ENCODE measurements at places on chromosomes 11 and 22.

DNA sequence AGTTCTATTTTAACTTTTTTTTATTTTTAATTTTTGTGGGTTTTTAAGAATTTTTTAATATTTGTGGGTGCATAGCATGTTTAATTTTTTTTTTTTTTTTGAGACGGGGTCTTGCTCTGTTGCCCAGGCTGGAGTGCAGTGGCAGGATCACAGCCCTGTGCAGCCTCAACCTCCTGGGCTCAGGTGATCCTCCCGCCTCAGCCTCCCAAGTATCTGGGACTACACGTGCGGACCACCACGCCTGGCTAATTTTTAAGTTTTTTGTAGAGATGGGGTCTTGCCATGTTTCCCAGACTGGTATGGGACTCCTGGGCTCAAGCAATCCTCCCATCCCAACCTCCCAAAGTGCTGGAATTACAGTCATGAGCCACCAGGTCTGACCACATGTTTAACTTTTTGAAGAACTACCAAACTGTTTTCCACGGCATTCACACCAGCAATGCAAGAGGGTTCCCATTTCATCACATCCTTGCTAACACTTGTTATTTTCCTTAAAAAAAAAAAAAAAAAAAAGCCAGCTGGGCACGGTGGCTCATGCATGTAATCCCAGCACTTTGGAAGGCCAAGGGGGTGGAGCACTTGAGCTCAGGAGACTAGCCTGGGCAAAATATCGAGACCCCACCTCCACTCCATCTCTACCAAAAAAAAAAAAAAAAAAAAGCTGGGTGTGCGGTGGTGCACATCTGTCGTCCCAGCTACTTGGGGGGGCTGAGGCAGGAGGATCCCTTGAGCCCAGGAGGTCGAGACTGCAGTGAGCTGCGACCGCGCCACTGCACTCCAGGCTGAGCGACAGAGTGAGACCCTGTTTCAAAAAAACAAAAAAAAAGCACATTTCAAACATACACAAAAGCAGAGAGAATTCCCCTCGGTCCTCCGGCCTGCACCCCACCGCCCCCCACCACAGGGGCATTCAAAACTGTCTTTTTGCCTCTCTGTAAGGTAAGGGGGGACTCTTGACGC is 16.7 kb upstream of the TXNRD2 start:
- DNase-seq = no peak

DNA sequence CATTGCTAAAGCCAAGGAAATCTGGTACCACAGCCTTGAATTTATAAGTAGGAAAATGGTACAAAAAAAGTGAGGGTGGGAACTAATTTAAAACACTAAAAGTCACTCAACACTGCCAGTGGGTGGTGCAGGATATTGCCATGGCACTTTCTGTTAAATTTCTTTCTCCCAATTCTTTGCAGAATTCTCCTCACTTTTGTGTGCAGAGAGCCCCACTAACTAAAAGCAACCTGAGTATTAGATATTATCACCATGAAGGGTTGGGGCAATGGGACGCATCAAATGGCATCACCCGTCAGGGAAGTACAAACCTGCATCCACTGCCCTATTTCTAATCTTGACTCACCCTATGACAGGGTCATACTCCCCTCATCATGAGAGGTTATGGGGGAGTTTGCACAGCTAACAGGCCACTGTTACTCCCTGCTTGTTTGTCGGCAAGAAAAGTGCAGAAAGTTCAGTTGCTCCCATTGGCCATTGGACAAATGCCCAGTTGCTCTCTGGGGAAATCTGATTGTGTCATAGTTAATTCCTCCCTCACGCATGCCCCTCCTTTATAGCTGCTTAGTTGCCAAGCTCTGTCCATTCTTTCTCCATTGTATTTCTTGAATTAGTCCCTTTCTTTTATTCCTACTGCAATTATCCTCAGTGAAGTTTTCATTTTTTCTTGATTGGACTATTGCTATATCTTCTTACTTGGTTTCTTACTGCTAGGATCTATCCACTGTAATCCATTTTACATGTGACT is 93.8 kb upstream of the BLID start:
- DNase-seq = no peak

DNA sequence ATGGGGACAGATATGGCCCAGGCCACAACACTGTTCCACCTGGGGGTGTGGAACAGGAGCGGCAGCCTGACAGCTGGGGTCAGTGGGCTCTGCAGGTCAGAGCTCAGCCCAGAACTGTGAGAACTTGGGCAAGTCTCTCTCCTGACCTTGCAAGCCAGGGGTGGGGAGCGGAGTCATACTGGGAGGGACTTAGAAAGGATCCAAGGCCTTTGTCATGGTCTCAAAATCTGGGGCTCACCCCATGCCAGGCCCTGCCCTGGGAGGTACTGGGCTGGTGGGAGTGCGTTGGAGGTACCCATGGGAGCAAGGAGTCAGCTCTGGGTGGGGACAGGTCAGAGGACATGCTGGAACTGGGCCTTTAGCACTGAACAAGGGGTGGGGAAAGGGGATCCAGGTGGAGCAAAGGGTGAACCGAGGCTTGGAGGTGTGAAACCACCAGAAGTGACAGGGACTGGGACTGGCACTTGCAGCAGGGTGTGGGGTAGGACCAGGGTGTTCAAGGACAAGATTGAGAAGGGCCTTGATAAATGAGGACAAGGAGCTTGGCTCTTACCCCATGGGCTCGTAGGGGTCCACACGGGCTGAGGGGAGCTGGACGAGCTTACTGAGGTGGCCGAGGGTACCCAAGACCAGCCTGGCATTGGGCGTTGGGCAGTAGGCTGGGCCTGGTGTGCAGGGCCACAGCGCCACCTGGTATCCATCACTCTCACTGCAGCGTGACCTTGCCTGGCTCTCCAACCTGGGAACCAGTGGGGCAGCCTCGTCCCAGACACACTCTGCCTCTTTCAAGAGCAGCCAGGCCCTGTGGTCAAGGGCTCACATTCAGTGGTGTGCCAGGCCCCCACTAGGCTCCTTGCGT is 7.4 kb upstream of the PMM1 start:
- DNase-seq = peak; percentile 35

- DNase-seq = peak; percentile 61
Measured at GRCh38 chr22:38214302-38215056, 12.7 kb downstream of the MAFF start.

- DNase-seq = peak; percentile 6
Measured at GRCh38 chr11:84720706-84721402, 906.3 kb downstream of the DLG2 start.

- DNase-seq = no peak
Measured at GRCh38 chr11:47331454-47332302, 20.8 kb downstream of the MYBPC3 start.

GRCh38 chr11:12381875-12382274 is 4.5 kb downstream of the PARVA start:
- DNase-seq = no peak

DNA sequence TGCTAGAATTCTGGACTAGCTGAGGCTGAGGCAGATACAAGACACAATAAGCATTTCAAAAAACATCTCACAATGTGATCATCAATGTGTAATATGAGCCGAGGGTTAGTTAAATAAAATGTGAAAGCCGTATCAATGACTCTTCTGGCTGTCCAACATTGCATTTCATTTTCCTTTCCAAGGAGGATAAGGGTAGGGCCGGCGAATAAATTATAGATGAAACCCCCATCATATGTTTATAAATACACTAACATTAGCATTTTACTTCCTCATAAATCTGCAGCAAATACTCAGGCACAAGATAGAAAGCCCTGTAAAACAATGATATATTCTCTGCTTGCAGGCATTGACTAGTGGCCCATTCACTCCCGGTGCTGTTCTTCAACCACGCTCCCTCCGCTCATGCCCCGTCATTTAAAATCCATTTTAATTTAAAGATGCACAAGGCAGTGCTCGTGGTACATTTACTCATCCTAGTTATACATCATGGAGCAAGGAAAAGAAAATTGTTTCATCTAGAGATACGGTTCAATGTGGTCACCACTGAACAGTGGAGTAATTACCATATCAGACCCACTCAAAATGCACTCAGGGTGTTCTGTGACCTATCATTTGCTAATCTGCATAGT is 59.9 kb upstream of the RCN1 start:
- no peak for DNase-seq

GRCh38 chr22:26502688-26503561 is 9.3 kb downstream of the TFIP11 start:
- DNase-seq = peak; percentile 58

- no peak for DNase-seq
Measured at GRCh38 chr11:100640646-100641045, 46.4 kb upstream of the ARHGAP42 start.

GRCh38 chr22:46660604-46661201 is 40.5 kb downstream of the GRAMD4 start:
- no peak for DNase-seq

- no peak for DNase-seq
Measured at GRCh38 chr11:77171885-77172665, 44.0 kb downstream of the MYO7A start.

DNA sequence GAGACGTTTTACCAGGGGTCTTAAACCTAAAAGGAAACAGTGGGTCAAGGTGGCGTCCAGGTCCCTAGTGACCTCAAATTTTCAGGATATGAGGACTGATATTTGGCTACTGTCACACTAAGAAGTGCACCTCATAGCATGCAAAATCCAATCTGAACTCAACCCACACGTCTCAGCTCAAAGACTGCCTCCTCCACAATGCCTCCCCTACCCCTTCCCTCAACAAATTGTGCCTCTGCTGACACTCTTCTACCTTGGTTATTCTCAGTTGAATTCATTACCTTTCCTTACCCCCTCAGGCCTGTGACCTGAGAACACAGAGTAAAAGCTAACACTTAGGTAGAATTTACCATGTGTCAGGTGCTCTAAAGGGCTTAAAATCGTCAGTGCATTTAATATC is 12.4 kb upstream of the LIPT2 start:
- DNase-seq = no peak

DNA sequence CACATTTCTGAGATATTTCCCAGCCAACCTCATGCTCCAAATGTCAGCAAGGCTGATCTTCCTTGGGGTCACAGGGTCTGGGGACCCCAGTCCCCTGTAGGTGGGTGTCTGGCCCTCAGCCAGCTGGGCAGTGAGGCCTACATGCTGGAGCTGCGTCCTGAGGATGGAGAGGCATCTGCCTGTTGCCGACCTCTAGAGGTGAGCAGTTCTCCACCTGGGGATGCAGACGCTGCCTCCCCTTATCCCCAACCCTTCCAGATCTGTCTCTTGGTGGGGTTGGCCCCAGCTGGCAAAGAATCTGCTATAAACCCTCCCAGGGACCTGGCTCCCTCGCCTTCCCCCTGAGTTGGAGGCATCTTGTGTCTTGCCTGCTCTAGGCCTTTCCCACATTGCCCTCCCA is 79.6 kb downstream of the PKNOX2 start:
- no peak for DNase-seq

GRCh38 chr22:46448333-46448732 is 89.1 kb downstream of the CELSR1 start:
- no peak for DNase-seq

DNA sequence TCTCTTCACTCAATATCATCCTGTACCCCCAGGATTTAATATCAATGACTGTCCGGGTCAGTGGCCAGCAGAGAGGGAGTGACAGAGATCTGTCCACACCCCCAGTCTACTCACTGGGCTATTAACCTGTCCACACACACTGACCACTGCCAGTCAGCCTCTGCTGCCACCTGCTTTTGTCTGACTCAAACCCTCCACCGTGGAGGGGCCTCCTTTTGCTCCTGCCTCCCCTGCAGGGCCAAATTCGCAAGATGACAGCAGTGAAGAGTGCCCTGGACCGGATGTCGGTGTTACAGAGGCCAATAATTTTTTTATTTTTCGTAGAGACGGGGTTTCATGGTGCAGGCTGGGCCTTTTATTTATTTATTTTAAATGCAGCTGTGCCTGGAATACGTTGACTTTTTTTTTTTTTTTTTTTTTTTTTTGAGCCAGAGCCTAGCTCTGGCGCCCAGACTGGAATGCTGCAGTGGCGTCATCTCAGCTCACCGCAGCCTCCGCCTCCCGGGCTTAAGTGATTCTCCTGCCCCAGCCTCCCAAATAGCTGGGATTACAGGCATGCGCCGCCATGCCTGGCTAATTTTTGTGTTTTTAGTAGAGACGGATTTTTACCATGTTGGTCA is 5.1 kb downstream of the PDXP start:
- DNase-seq = no peak

- DNase-seq = no peak
Measured at GRCh38 chr11:132942611-132943356, 589.5 kb downstream of the OPCML start.

DNA sequence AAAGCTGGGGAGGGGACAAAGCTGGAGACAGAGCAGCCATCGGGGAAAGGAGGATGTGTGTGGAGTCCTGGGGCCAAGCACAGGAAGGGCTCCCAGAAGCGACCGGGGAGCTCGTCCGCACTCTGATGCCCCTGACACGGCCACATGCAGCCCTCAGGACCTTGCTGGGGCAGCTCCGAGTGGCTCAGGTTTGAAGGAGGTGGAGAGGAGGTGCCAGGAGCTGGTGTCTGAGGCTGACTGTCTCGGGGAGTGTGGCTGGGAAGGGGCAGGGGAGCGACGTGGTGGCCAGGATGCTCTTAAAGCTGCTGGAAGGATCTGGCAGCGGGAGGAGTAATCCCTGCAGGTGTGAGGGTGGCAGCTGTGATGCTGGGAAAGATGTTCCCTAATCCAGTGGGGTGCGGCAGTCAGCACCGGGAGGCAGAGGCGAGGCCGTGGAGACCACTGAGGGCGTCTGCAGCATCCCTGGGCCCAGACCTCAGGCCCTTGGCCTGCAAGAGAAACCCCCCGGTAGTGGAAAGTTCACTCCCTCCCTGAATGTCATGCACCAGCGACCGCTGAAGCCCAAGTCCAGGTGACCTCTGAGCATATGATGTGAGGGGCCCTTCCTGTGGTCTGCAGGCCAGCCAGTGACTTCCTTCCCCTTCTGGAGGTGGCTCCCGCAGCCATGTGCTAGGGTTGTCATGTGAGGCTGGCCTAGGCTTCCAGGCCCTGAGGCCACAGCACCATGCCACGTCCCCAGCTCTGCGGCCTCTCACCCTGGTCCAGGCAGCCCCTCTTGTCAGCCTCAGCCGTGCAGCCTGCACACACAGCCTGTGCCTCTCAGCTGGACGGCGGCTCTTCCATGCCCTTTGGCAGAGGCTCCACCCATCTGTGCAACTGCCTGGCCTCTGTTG is 17.2 kb upstream of the CTSD start:
- DNase-seq = no peak

GRCh38 chr11:47595029-47595428 is 818 bp upstream of the C1QTNF4 start:
- DNase-seq = no peak

- DNase-seq = no peak
Measured at GRCh38 chr22:28058036-28058435, 139.0 kb upstream of the PITPNB start.

DNA sequence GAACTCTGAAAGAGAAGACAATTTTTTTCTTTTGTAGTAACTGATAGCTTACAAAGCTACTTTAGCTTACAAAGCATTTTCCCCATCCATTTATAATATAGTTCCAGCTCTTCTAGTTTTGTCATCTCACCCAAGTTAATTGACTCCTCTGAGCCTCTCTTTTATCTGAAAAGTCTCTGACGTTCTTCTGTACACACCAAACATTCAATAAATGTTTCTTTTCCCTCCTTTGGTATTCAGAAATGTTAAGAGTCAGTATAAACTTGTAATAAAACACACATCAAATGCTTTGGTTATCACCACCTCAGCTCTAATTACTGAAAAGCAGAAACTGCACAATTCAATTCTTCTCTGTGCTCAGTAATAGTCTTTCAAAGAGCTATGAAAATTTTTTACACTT is 5.9 kb downstream of the CCDC90B start:
- no peak for DNase-seq
